ENCODE measurements at places on chromosomes 5 and 9.

DNA sequence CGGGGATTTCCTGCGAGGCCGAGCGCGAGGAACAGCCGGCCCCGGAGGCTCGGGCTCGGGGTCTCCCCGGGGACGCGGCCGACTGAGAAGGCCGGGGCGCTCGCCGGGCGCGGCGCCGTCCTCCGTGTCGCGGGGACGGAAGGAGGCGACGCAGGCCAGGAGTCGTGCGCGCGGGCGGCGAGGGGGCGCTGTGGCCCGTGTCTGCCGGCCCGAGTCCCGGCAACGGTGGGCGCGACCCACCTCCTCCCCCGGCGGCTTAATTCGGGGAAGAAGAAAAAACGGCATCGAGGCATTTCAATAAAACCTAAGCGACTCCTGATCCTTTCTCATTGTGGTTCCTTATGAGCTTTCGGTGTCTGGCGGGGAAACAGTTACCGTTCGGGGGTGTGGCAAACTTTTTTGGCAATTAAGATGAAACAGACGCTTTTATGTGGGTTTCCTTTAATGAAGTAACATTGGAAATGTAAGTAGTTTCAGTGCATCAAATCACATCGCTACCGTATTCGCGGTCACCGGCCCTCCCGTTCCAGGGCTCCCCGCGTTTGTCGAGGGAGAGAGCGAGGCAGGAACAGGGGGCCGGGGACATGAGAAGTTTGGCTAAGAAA, 3.7 kb upstream of the IRX2 start:
- no peaks in the 10 kb centered on the region for H3K4me1 ChIP-seq
- H3K4me3 ChIP-seq, result no peak overlapping the region
- H3K27me3 ChIP-seq, result peaks cover 83% of the 10 kb centered on the region
- no peaks in the 10 kb centered on the region for H3K36me3 ChIP-seq
- H3K27ac ChIP-seq, result no peak overlapping the region
- DNase-seq, result peak; percentile 38

GRCh38 chr9:84966876-84967830, 297.6 kb downstream of the NTRK2 start:
- H3K4me3 ChIP-seq, result no peak overlapping the region
- DNase-seq, result no peak
- H3K27me3 ChIP-seq, result no peaks in the 10 kb centered on the region
- no peaks in the 10 kb centered on the region for H3K36me3 ChIP-seq
- H3K4me1 ChIP-seq, result no peaks in the 10 kb centered on the region

DNA sequence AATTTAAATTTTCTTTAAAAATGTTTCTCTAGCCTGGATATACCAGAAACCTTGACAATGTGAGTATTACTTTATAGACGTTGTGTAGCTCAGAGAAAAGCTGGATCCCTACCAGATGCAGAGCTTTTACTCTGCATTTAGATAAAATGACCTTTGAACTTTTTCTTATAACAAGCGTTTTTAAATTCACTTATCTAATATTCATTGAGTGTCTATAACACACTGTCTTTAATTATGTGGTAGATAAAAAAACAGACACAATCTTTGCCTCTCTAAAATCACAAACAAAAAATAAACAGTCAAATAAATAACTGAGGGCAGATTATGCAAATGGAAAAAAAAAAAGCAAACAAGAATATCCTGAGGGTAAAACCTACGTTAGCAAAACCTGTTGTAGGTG, 773.6 kb downstream of the CDH12 start:
- H3K4me3 ChIP-seq, result no peak overlapping the region
- DNase-seq, result no peak
- H3K4me1 ChIP-seq, result no peaks in the 10 kb centered on the region
- no peaks in the 10 kb centered on the region for H3K27me3 ChIP-seq
- no peak overlapping the region for H3K27ac ChIP-seq

DNA sequence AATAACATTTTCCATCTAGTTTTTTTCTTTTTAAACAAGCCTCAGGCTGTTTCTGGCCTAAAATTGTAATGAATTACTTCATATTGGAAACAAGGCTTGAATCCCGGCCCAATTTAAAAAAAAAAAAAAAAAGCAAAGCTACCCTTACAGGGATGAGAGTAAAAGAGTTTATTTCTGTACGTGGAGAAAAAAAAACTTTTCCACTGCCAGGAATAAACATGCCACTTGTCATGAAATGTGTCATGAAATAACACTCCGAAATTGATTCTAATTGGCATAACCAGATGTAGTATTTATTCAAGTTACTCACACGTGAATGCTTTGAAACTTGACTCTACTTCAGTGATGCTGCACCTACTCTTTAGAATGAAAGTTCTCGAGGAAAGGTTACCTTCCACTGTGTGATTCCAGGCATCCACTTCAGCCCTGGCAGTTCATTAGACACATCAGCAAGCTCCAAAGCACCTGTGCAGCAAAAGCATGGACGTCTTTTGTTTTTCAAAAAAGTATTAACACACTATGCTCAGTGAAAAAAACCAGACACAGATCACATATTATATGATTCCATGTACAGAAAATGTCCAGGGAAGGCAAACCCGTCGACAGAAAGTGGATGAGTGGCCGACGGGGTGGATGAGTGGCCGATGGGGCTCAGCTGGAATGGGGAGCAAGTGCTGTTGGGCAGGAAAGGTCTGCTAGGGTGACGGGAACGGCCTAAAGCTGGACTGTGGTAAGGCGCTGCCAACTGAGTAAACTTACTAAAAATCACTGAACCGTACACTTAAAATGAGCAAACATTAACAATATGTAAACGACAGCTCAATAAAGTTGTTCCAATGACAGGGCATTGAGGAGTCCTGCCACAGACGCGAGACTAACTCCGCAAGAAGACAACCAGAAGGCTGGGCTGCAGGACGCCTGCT, 21.2 kb downstream of the NSUN2 start:
- H3K27ac ChIP-seq, result no peak overlapping the region
- H3K36me3 ChIP-seq, result peaks cover 70% of the 10 kb centered on the region
- no peaks in the 10 kb centered on the region for H3K27me3 ChIP-seq
- no peak overlapping the region for H3K4me3 ChIP-seq

GRCh38 chr5:170542691-170543293, 39.0 kb downstream of the KCNIP1 start:
- no peaks in the 10 kb centered on the region for H3K36me3 ChIP-seq
- no peak overlapping the region for H3K27ac ChIP-seq
- H3K4me3 ChIP-seq, result no peak overlapping the region

DNA sequence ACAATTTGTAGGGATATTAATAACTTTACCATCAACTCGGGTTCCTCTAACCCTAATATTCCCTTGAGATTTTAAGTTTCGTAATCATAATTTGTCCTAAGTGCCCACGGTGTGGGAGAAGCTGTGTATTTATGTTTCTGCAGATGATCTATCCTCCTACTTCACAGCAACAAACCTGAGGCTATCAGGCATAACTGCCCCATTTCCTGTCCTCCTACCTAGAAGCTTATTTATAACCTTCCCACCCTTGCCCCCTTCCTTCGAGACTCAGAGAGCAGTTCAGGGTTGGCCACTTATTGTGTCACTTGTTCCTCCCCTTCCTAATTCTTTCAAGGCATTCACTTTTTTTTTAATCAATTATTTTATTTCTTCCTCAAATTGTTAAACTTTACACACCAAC, 29.6 kb upstream of the LCP2 start:
- H3K27me3 ChIP-seq, result no peaks in the 10 kb centered on the region
- H3K36me3 ChIP-seq, result no peaks in the 10 kb centered on the region
- H3K4me1 ChIP-seq, result no peaks in the 10 kb centered on the region
- H3K4me3 ChIP-seq, result no peak overlapping the region
- H3K27ac ChIP-seq, result no peak overlapping the region
- DNase-seq, result no peak

DNA sequence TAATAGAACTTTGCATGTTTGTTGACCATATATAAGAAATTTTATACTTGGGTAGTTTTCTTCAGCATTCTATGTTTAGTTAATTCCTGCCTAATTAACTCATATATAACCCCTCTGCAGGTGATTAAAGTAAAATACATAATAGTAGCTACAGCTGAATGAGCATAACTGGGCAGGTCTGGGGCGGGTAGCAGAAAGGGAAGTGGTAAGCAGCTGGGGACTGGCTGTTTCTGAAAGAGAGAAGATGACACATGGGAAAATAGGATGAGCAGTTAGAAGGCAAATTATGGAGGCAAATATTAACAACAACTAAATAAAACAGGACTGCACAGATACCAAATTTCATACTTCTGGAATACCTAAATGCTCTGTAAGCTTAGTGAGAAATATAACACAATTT, 128.1 kb downstream of the CPLANE1 start:
- H3K4me1 ChIP-seq, result no peaks in the 10 kb centered on the region
- no peak overlapping the region for H3K27ac ChIP-seq
- no peak for DNase-seq
- no peak overlapping the region for H3K4me3 ChIP-seq

GRCh38 chr9:104362912-104363472, 141.1 kb upstream of the OR13F1 start:
- no peaks in the 10 kb centered on the region for H3K36me3 ChIP-seq
- no peak overlapping the region for H3K4me3 ChIP-seq
- peaks cover 11% of the 10 kb centered on the region for H3K4me1 ChIP-seq
- no peaks in the 10 kb centered on the region for H3K27me3 ChIP-seq
- no peak overlapping the region for H3K27ac ChIP-seq
- no peak for DNase-seq

GRCh38 chr9:127557466-127557869, 54.6 kb upstream of the STXBP1 start:
- H3K27ac ChIP-seq, result peak overlapping the region; percentile 92
- H3K4me3 ChIP-seq, result no peak overlapping the region
- H3K36me3 ChIP-seq, result peaks cover 39% of the 10 kb centered on the region
- DNase-seq, result peak; percentile 91
- H3K4me1 ChIP-seq, result peaks cover 67% of the 10 kb centered on the region

GRCh38 chr5:32187675-32188074, 13.6 kb upstream of the GOLPH3 start:
- no peak overlapping the region for H3K4me3 ChIP-seq
- H3K27ac ChIP-seq, result no peak overlapping the region
- H3K4me1 ChIP-seq, result peaks cover 5% of the 10 kb centered on the region
- H3K36me3 ChIP-seq, result no peaks in the 10 kb centered on the region
- no peak for DNase-seq

DNA sequence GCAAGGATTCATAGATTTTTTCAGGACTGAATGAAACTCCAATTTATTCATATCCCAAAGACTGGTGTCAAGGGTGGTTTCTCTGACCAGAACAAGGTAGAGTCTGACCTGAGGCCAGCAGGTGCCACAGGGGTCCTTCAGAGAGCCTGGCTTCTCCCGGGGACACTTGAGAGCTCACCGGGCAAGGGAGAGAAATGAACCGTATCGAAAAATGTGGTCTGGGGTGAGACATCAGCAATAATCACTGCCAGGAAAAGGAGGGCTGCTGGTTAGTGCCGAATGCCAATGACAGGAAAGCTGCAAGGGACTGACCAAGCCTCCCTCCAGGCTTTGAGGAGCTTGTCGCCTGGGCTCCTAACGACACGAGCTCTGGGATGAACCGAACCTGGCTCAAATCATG, 142.7 kb downstream of the TTLL11 start:
- no peak overlapping the region for H3K4me3 ChIP-seq
- no peak overlapping the region for H3K27ac ChIP-seq
- no peak for DNase-seq
- H3K27me3 ChIP-seq, result no peaks in the 10 kb centered on the region

GRCh38 chr5:62593331-62593730, 14.7 kb downstream of the LRRC70 start:
- no peak overlapping the region for H3K4me3 ChIP-seq
- H3K27me3 ChIP-seq, result no peaks in the 10 kb centered on the region
- peaks cover 5% of the 10 kb centered on the region for H3K36me3 ChIP-seq
- H3K4me1 ChIP-seq, result no peaks in the 10 kb centered on the region
- H3K27ac ChIP-seq, result no peak overlapping the region

DNA sequence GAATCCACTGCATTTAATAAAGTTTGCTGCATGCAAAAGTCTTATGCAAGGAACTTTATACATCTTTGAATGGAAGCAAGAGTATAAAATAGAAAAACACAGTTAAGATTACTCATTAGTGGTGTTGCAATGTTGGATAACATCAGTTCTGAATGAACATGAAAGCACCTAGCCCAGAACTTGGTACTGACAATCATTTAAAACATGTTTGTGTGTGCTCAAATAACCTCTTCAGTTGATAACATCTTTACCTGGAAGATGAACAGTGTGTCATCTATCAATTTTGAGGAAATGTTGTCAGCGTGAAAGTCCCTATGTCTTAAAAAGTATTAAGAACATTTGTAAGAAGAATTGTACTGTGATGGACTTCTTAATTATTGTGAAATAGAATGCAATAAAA, 370.4 kb upstream of the GRAMD2B start:
- H3K4me1 ChIP-seq, result peaks cover 24% of the 10 kb centered on the region
- H3K36me3 ChIP-seq, result no peaks in the 10 kb centered on the region
- no peak for DNase-seq
- no peak overlapping the region for H3K27ac ChIP-seq
- no peak overlapping the region for H3K4me3 ChIP-seq

GRCh38 chr5:145588113-145588512, 247.0 kb downstream of the PRELID2 start:
- no peak for DNase-seq
- H3K27ac ChIP-seq, result peak overlapping the region; percentile 66
- H3K4me1 ChIP-seq, result peaks cover 5% of the 10 kb centered on the region
- no peak overlapping the region for H3K4me3 ChIP-seq
- H3K36me3 ChIP-seq, result no peaks in the 10 kb centered on the region

- no peaks in the 10 kb centered on the region for H3K27me3 ChIP-seq
- H3K4me1 ChIP-seq, result peaks cover 20% of the 10 kb centered on the region
- no peak for DNase-seq
- no peak overlapping the region for H3K4me3 ChIP-seq
- H3K36me3 ChIP-seq, result no peaks in the 10 kb centered on the region
Observed at GRCh38 chr5:1181451-1182359, 19.7 kb upstream of the SLC6A19 start.

DNA sequence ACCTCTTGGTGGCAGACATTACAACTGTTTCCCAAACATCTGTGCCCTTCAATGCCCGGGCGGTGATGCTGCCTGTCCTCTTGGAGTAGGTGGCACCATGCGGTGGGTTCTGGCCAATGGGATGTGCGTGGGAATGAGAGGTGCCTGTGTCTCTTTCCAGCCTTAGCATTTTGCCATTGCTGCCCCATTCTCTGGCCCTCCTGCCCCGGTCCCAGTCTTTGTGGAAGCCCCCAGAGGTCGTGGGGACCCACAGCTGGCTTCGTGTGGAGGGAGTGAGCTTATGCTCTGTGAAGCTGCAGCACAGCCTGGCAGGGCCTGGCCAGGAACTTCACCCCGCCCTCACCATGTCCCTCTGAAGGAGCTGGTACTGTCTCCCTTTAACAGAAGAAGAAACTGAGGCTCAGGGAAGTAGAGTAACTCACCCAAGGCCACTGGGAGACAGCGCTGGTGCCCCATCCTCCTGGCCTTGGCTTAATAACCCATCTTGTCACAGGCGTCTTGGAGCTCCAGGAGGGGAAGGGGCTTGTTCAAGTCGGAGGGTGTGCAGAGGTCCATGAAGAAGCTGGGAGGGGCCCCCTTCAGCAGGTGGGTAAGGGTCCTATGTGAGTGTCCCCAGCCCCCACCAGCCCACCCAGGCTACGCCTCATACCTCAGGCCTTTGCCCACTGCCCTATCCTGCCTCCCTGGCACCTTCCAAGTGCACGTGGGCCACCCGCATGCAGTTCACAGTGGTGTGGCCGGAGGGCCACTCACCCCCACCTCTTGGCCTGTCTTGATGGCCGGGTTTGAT, 173.6 kb downstream of the GAPVD1 start:
- H3K27me3 ChIP-seq, result no peaks in the 10 kb centered on the region
- DNase-seq, result no peak
- H3K27ac ChIP-seq, result no peak overlapping the region
- H3K4me1 ChIP-seq, result peaks cover 22% of the 10 kb centered on the region
- H3K4me3 ChIP-seq, result no peak overlapping the region

GRCh38 chr5:59615272-59615671, 278.3 kb downstream of the PDE4D start:
- no peaks in the 10 kb centered on the region for H3K27me3 ChIP-seq
- DNase-seq, result no peak

Data from SK-N-SH (cell line).